ENCODE measurements at places on chromosomes 3 and 15. TPM values are rescaled to one million over a fixed set of nuclear protein-coding genes. Genes with fewer than 3 reads are reported as not detected.

DNA sequence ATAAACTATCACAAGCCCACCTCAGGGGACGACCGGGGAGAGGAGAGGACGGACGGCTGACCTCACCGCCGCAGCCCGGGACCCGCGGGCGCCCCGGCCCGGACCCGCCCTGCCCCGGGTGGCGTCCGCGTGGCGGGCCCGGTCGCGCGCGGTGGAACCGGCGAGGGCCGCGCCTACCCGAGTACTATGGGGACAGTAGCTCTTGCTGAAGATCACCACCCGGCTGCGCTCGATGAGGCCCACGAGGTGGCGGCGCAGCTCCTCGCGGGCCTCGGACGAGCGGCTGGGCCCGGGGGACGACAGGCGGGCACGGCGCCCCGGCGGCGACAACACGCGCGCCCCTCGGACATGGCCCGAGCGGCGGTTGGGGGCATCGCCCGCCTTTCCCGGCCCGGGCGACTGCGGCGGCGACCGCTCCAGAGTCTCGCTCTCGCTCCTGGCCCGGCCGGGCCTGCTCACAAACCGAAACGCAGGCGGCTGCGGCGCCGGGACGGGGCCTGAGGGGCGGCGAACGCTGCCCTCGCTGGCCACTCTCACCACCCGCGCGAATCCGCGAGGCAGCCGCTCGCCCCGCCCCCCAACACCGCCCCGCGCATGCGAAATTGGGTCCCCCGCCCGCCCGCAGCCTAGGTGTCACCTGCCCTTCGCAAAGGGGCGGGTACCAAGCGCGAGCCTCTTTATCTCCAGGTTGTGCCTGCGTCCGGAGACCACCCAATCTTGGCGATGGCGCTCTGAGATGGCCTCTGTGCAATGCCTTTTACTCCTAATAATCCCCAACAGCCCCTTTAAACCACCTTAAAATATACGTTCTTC, at the start of gene TXNRD3:
Gene TXNRD3, minus strand, starts transcription at position 554 of the 813 bp plus-strand sequence.
- peak; percentile 93 for DNase-seq

DNA sequence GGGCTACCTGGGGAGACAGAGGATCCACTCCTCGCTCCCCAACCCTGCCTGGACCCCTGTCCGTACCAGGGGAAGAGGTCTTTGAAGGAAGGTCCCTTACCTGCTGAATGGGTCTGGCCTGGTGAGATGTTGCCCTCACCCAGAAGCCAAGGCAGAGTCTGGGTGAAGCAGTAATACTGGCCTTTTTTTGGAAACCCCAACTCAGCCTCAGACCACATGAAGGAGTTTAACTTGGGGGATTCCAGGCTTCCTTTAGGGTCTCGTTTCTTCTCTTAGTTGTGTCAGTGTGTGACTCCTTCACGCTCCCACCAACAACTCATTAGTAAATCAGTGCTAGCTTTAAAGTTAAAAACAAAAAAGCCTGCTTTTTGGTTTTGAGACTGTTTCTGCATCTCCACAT, 45.6 kb downstream of the RTP1 start:
- DNase-seq, result no peak

NR2E3 gene
- total RNA-seq, result not detected

GRCh38 chr3:170529346-170529745, 56.5 kb downstream of the SLC7A14 start:
- no peak for DNase-seq

DNA sequence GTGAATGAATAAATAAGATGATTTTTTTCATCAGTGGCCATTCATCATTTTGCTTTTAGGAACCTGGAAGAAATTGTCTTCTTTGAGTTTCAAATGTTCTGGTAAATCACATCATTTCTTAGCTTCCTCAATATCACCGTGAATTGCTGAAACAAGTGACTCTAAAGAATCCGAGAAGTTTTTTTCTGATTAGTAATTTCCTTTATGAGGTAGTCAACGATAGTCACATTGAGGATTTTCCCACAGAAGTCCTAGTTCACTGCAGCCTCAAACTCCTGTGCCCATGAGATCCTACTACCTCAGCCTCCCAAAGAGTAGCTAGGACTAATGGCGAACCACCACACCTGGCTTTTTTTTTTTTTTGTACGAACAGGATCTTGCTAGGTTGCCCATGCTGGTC, 3.6 kb upstream of the TMPRSS7 start:
- no peak for DNase-seq

GRCh38 chr3:147427746-147428145, 18.6 kb downstream of the ZIC1 start:
- DNase-seq, result no peak

GRCh38 chr3:142027735-142028134, 121.6 kb downstream of the TFDP2 start:
- no peak for DNase-seq

TRANK1 gene
- total RNA-seq, result 9.6 TPM

RAD18 gene
- total RNA-seq, result 5.0 TPM

DNA sequence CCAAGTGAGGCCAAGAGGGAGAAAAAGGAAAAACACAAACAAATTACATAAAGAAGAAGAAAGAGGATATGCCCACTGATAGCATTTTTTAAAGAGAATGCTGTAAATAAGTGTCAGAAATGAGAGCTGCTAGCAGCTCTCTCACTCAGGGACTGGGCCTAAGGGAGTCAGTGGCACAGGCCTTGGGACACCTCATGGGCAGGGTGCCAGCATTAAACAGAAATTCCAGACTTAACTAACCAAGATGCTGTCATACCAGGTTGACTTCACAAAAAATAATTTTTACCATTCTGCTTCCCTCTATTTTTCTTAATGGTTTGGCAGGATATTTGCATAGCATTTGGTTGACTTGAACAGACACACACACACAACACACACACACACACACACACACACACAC, 92.3 kb upstream of the ADAMTSL3 start:
- DNase-seq, result no peak

GRCh38 chr3:113185194-113185835, 26.0 kb upstream of the BOC start:
- peak; percentile 53 for DNase-seq

LRTM1 gene
- total RNA-seq, result not detected

DNA sequence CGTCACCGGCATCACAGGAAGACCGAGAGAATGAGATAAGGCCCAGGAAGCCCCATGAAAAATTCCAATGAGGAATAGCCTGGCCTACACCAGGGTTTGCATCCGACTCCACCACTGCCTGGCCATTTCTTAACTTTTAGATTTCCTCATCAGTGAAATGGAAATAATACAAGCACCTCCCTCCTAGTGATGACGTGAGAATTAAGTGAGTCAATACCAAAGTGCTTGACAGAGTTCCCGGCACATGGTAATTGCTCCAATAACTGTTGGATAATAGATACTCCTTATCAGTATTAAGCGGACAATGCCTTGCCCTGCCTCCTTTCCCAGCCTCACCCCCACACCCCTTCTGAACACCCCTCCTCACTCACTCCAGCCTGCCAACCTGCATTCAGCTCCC, 105.4 kb downstream of the TLE3 start:
- DNase-seq, result no peak

GRCh38 chr3:176927706-176928581, 269.3 kb downstream of the TBL1XR1 start:
- DNase-seq, result no peak

LRRC15 gene
- 0.34 TPM for total RNA-seq

- no peak for DNase-seq
Measured at GRCh38 chr3:146117406-146118285, 43.3 kb downstream of the PLOD2 start.

GRCh38 chr15:99409097-99409473, 156.7 kb upstream of the MEF2A start:
- peak; percentile 92 for DNase-seq

ARL14 gene
- not detected for total RNA-seq

GRCh38 chr15:80970658-80971057, 19.0 kb downstream of the MESD start:
- no peak for DNase-seq

DNA sequence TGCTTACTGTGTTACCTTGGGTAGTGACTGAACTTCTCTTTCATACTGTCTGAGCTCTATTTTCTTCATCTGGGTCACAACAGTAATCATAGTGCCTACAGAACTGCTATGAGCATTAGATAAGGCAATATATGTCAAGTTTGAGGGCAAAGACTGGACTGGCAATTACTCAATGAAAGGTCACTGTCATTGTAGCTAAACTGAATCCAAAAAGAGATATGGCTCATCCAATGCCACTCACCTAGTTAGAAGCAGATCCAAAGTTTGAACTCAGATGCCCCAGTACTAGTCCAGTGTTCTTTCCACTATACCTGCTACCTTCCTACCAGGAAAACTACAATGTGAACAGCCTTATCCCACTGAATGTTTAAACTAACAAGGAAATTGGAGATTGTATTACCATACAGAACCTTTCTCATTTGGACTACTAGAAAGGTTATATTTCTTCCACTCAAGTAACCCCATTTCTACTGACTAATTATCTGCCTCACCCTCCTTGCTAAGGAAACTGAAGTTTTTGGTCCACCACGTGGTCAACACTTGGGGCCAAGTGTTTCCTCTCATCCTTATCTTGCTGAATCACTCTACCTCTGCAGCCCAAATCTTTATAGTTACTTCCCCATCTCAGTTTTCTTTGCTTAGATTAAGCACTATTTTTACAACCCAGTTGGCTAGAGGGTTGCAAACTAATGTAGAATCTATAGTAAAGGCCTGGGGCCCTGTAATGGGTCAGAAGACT, 202.3 kb upstream of the LPP start:
- DNase-seq, result no peak

SPTSSB gene
- total RNA-seq, result 0.13 TPM

- DNase-seq, result no peak
Measured at GRCh38 chr15:49306551-49306950, 116.5 kb upstream of the FGF7 start.

- no peak for DNase-seq
Measured at GRCh38 chr3:79285380-79285779, 482.4 kb downstream of the ROBO1 start.

GRCh38 chr15:65785151-65785550, 6.9 kb downstream of the DENND4A start:
- DNase-seq, result no peak

DNA sequence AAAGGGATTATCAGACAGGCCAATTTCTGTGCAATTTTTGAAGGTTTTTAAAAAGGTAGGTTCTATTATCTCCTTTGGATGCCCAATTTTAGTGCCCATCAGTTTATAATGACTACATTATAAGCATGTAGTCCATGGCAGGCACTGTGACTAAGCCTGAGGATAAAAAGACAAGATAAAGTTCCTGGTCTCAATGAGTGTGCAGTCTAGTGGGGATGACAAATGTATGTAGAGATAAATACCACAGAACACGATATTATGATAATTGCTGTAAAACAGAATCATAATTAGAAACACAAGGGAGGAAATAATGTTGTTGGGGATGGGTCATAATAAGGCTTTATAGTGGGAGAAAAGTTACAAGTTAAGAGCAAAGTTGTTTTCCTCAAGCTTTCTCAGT, 163.1 kb downstream of the ZNF385D start:
- no peak for DNase-seq

- DNase-seq, result no peak
Measured at GRCh38 chr3:98731720-98732285, 31.3 kb upstream of the ST3GAL6 start.
